ENCODE measurements at places on chromosomes 2 and 18. TPM values are rescaled to one million over a fixed set of nuclear protein-coding genes. Genes with fewer than 3 reads are reported as not detected.

Gene TGFA
- 1.6 TPM for total RNA-seq

Gene CD8B2
- total RNA-seq: 22.1 TPM

DNA sequence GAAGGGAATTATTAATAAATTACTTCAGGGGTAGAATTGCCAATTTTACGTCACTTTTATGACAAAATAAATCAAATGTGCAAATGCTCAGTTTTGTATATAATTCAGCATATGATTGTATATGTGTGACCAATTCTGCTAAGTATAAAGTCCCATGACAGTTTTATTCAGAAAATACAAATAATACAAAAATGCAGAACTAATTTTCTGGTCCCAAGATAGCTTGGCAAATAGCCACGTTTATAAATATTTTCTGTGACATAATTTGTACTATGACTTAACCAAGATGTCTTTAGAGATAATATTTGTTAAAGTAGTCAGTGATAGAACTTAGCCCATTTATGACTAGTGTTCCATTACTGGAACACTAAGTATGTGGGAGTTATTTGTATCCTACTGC is 24.2 kb upstream of the CAB39 start:
- DNase-seq: no peak

Gene CHRND
- total RNA-seq: 0.57 TPM

DNA sequence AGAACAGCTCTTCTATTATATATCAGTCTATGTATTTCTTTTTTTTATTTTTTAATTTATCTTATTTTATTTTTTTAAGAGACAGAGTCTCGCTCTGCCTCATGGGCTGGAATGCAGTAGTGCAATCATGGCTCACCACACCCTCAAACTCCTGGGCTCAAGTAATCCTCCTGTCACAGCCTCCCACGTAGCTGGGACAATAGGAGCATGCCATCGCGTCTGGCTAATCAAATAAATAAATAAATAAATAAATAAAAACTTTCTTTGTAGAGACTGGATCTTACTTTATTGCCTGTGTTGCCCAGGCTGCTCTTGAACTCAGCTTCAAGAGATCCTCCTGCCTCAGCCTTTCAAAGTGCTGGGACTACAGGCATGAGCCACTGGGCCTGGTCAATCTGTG is 117.0 kb downstream of the RBMS1 start:
- DNase-seq: no peak

Measured in thymus (tissue), 14 donors.